ENCODE measurements at places on chromosomes 16 and 17.

DNA sequence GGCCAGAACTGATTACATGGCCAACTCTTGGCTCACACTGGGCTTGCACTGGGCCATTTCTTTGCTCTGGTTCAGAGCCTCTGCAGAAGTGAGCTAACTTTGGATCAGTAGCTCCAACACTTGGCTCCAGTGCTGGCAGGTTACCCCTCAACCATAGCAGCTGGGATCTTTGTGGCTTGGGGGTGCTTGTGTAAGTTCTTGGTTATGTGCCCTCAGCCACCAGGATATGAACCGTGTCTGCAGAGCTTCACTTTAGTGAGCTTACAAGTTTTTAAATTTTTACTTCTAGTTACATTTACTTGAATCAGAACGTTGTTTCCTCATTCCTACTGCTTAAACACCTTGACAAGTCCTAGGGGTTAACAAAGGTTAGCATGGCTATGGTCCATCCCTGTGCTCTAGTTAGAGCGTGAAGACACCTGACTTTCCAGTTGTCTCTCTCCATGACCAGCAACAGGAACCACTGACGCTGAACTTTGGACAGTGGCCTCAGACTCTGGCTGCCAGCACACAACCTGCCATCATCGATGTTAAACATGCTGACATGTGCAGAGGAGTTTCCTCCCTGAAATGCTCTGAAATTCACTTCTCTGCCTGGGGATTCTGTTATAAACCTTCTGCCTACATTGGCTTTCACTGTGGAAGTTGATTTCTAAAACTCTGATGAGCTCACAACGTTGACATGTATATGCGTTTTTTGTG lies 4.1 kb downstream of the PDF start:
- DNase-seq: no peak

DNA sequence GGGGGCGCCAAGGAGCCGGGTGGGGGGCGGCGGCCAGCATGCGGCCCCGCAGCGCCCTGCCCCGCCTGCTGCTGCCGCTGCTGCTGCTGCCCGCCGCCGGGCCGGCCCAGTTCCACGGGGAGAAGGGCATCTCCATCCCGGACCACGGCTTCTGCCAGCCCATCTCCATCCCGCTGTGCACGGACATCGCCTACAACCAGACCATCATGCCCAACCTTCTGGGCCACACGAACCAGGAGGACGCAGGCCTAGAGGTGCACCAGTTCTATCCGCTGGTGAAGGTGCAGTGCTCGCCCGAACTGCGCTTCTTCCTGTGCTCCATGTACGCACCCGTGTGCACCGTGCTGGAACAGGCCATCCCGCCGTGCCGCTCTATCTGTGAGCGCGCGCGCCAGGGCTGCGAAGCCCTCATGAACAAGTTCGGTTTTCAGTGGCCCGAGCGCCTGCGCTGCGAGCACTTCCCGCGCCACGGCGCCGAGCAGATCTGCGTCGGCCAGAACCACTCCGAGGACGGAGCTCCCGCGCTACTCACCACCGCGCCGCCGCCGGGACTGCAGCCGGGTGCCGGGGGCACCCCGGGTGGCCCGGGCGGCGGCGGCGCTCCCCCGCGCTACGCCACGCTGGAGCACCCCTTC lies 484 bp downstream of the FZD2 start:
- peak; percentile 25 for DNase-seq

DNA sequence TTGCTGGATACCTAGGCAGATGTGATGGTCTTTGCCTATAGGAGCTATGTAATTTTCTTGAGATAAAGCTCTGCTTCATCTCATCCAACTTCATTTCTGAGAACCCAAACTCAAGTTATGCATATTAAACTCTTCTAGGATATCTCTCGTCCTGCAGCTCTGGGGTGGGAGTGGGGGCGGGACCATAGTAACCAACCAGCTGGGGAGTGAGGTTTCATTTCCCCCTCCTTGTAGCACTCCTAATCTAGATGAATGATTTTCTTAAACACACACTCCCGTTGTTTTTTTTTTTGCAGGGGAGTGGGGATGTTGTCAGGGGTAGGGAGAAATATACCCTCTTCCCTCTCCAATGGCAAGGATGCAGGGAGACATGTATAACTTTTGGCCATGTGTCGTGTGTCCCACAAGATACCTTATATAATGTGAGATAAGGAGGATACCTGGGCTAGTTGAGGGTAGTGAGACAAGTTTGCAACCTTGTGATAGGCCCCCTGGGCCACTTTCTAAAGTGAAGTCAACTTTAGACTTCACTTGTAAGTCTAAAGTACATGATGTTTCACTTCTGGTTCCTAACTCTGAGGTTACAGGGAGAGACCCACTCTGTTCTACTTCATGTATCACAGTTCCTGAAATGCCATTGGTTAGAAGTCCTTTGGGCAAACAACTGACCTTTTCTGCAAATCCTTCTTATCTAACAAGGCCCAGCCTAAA lies 10.5 kb upstream of the HEATR6 start:
- DNase-seq: no peak

DNA sequence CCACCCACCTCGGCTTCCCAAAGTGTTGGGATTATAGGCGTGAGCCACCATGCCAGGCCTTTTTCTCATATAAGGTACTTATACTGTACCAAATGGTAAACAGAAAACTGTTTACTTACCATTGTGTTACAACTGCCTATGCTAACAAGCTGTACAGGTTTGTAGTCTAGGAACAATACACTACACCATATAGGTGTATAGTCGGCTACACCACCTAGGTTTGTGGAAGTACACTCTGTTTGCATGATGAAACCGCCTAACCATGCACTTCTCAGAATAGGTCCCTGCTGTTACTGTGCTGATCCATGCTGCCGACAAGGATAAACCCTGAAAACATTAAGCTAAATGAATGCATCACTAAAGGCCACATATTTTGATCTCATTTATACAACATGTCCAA lies 18.9 kb downstream of the DNAJA2 start:
- no peak for DNase-seq

DNA sequence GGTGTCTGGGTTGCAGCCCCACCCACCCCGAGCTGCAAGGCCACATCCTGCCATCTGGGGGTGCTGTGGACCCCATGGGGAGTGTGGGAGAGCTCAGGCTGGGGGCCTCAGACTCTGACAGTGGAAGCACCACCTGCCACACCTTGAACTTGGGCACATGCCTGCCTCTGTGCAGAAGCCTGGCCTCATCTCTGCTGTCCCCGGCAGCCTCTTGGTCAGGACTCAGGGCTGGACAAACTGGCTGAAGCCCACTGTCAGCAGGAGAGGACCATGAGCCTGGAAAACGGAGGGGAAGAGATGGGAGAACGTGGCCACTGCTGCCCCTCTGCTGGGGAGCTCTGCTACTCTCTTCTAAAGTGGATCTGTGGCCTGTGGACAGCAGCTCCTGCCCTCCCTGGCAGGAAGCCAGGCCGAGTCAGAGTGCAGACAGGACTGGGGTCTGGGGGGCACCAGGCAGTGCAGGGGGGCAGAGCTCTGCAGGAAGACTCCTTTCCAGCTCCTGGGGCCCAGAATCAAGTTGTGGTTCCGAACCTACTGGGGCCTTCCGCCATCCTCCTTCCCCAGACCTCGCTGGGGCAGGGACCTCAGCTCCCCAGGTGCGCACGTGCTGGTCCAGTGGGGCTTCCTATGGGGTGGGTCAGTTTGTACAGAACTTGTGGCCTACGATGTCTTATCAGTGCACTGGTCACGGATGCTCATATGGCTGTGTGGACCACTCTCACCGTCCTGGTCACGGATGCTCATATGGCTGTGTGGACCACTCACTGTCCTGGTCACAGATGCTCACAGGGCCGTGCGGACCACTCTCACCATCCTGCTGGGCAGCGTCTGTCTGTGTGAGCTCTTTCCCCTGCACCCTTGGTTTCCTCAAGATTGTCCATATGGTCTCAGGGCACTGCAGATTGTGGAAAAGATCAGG lies 207.7 kb downstream of the LAT start:
- DNase-seq: no peak

DNA sequence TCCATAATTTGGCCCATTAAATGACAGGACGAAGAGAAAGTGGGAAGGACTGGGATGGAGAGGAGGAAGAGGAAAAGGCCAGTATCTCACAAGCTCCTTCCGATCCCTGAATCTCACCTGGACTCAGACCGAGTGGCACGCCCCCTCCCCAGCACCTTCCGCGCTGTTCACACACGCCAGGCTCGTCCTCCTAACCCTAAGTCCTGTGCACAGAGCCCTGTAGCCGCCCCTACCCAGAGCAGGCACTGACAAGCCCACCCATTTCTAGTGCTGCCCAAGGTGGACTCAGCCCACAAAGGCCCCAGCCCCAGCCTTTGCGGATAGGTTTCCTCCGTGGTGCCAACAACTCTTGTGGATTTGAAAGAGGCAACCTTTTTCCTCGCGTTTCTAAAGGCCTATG lies 9.2 kb downstream of the HS3ST3B1 start:
- no peak for DNase-seq

DNA sequence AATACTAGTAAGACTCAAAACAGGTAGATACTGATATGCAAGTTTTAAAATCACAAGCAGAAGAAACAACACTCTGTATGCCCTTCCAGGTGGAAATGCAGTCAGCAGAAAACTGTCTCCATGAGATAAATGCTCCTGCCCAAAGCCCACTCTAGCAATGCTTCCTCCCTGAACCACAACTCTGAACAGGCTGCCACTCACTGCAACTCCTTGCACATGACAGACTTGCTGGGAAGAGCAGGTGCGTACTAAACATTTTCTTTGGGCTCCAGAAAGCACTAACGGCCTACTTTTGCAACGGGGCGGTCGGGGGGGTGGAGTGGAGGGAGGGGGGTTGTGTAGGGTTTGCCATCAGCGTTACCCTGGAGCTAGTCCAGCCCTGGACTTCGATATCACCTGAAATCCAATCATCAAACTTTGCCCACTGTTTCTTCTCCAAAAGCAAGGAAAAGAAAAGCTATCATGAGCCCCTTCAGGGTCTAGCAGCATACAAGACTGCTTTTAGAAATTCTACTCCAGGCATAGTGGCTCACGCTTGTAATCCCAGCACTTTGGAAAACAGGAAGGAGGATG lies 46.1 kb downstream of the ANKRD11 start:
- DNase-seq: no peak

- no peak for DNase-seq
Measured at GRCh38 chr17:67479148-67479547, 102.1 kb downstream of the PITPNC1 start.

DNA sequence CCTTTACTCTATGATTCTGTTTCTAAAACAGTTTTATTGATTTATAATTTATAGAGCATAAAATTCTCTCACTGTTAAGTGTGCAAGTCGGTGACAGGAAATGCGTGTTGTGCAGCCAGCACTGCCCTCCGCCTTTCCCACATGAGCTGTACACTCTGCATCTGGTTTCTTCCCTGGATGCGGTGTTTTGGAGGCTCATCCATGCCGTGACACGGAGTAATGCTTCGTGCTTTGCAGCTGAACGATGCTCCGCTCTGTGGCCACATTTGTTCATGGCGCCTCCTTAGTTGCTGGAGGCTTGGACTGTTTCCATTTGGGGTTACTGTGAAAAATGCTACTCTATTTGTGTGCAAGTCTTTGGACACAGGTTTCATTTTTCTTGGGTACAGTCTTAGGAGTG lies 7.2 kb upstream of the IGFALS start:
- no peak for DNase-seq

GRCh38 chr17:27315796-27316465 lies 22.0 kb downstream of the WSB1 start:
- DNase-seq: no peak

- no peak for DNase-seq
Measured at GRCh38 chr17:30187573-30187972, 47.9 kb downstream of the SLC6A4 start.

DNA sequence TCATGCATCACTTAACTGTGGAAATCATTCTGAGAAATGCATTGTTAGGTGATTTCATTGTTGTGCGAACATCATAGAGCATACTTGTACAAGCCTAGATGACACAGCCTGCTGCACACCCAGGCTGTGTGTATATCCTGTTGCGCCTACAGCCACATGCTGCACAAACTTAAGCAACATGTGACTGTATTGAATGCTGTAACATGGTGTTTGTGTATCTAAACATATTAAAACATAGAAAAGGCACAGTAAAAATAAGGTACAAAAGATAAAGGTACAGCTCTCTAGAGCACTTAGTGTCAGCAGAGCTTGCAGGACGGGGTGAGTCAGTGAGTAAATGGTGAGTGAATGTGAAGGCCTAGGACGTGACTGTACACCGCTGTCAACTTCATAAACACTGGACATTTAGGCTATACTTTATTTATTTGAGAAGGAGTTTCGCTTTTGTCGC lies 11.9 kb downstream of the FOXK2 start:
- DNase-seq: peak; percentile 8

DNA sequence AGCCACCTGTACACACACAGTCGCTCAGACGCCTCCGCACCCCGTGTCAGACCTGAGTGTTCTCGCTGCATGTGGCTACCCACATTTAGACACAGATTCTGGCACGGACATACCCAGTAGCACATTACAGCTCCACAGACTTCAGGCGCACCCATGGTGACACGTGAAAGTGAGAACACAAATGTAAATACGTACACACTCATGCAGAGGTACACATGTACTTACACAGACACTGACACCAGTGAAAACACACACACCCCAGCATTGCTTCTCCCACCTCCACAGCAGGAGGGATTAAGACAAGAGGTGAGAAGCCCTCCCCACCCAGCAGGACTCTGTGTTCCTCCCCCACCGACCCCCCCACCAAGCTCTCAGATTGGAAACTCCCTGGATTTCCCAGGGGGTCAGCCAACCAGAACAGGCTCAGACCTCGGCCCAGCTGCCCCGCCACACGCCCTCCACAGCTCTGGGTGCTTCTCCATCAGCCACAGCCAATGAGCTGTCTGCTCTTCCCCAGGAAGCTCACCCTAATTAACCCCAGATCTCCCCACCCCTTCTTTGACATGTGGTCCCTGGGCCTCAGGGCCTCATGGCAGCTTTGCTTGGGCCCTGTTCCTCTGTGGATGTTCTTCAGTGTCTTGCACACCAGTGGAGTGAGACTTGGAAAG lies 5.3 kb upstream of the FOXN1 start:
- no peak for DNase-seq

DNA sequence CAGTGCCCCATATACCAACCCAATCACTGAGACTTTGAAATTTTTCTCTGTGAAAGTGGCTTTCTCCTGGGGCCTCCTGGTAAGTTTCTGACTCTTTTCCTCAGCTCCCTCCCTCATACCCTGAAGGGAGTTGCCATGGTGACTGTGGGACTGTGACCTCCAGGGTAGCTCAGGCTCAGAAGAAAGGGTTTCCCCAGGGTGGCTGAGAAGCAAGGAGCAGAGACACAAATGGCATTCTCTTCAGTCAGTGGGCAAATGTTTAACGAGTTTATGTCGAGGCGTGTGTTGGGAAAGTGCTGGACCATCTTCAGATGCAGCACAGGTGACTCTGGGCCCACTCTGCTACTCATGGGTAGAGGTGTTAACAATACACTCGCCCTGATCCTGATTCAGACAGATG lies 46.8 kb downstream of the MRPS23 start:
- no peak for DNase-seq

DNA sequence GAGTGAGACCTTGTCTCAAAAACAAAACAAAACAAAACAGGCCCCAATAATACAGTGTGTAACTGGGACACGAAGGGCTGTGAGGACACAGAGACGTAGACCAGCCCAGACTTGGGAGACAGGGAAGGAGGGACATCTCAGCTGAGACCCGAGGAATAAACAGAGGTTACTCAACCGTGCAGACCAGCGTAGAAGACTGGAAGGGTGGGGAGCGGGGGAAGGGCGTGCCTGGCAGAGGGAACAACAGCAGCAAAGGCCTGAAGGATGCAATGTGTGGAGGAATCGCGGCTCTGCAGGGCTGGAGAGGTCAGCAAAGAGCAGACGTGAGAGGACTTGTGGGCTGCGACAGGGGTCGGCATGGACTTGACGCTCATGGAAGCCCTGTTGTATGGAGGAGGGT lies 11.6 kb upstream of the CES4A start:
- no peak for DNase-seq

- DNase-seq: no peak
Measured at GRCh38 chr17:67528751-67529436, 151.8 kb downstream of the PITPNC1 start.
